Left kidney (tissue), 8 donors: ENCODE measurements at places on chromosomes 5 and 9.
A peak's percentile ranks its signal among the peaks of the same experiment; 100 is the strongest.

- no peak for DNase-seq
These were observed 18.8 kb downstream of the TRIO start for GRCh38 chr5:14161825-14162556.

DNA sequence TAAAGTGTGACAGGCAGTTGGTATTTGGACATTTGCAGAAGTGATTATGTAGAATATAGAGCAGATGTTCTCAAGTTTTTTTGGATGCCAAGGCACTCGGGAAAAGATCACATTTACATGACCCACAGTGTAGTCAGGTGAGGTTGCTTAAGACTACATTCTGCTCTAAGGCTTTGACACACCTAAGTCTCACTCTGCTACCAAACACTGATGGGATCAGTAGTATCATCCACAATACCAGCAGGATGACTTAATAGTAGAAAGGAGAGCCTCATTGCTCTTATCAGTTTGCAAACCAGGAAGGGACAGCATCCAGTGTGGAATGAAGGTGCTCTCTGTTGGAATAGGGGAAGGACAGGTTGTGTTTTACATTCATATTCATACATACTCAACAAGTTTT is 2.5 kb upstream of the SPATA31D1 start:
- no peak for DNase-seq

- DNase-seq, result no peak
These were observed 109.5 kb downstream of the C9orf50 start for GRCh38 chr9:129511285-129511900.

DNA sequence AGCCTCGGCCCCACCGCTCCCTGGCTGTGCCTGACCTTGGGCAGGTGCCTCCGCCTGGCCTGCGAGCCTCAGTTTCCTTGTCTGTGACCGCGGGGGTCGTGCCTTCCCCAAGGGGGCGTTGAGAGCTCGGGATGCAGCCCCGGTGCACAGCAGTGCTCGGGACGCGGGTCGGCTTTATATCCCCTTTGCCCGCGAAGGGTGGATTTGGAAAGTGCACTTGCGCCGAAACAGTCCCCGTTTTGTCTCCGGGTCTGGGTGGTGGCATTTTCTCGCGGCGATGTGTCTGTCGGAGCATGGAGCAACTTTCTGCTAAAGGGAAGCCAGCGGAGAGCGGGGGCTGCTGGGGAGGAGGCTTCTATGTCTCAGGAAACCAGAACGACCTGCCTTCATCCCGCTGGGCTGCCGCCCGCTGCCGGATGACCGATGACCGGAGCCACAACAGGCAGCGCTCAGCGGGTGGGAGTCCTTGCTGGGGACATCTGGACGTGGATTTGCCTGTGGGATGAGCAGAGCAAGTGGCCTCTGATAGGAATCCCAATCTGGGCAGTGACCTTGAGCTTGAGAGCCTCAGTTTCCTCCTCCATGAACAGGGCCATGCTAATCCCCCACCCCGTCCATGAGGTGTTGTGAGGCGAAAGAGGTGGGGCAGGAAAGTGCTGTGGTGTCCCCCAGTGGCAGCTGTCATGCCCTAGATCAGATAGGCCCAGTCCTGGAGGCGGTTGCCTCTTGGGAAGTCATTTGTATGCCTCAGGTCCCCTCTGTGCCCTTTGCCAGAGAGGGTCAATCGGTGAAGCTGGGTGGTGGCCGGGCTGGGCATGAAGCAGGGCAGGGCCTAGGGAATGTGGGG is 651 bp downstream of the HRH2 start:
- DNase-seq, result no peak

DNA sequence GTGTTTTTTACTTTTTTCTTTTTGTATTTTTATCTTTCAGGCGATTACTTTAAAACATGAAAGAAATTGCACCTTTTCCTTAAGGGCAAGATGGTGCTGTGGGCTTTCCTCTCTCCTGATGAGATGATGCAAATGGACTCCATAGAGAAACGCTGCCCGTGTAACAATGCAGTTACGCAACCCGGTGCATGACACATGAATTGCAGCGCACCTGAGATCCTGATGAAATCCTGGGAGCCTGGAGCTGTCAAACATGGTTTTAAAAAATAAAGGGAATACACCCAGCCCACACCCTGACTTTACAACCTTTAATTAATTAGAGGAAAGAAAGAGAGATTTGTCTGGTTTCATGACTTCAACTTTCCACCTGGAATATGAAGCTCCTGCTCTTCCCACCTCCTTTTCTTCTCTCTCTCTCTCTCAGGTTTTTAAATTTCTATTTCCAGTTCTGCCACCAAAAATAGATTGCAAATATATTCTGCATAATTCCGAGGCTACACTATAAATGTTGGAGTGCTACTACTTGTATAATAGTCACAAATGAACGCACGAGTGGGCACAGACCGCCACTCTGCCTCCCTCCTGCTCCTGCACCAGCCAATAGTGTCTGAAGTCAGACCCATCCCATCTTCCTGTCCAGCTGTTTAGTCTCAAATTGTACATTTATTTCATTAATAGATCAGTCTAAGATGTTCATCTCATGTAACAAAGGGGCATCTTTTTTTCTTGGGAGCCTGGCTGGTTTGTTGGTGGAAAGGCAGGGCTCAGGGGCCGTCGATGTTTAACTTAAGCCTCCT is 179.1 kb downstream of the AUH start:
- no peak for DNase-seq

DNA sequence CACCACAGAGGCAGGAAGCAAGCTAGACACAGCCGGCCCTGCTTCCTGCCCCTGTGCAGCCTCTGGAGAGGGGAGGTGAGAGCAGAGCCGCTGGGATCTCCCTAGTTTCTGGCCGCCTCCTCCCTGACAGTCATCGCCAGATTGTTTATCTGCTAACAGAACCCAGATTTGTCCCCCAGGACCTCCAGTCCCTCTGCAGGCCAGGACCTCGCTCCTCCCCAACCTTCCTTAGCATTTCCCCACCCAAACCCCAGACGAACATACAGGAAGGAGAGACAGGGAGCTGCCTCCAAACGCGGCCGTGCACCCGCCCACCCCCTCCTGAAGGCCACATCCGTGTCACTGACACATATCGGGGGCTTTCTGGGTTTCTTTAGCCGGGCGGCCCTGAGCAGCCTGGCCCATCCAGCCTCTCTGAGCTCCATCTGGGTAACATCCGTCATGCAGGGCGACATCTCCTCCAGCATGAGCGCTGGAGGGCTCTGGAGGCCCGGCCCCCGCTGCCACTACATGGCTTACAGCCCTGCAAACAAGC is 47.5 kb downstream of the DBH start:
- DNase-seq, result no peak

- DNase-seq, result no peak
These were observed 187.1 kb downstream of the FSTL4 start for GRCh38 chr5:133425222-133425621.

GRCh38 chr5:42956551-42956950 is 83.6 kb downstream of the ANXA2R start:
- no peak for DNase-seq

DNA sequence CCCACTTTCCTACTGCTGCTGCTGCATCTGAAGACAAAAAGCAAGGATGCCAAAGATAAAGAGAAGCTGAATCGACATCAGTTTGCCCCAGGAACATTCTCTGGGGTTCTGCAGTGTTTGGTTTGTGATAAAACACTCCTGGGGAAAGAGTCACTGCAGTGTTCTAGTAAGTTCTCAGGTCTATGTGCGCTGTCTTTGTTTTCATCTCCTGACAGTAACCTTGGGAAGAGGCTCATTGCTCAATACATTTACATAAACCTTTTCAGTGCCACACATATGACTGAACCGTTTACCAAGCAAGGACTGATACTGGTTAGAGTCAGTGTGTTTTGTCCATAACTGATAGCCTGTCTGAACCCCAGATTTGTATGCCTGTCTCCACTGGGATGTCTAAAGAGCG is 232.1 kb downstream of the ARHGEF28 start:
- no peak for DNase-seq

- DNase-seq, result no peak
These were observed 29.9 kb downstream of the IRX2 start for GRCh38 chr5:2721385-2722138.

GRCh38 chr9:117242082-117242481 is 172.8 kb downstream of the ASTN2 start:
- DNase-seq, result peak; percentile 20

GRCh38 chr9:32264170-32264864 is 120.1 kb upstream of the ACO1 start:
- peak; percentile 42 for DNase-seq

DNA sequence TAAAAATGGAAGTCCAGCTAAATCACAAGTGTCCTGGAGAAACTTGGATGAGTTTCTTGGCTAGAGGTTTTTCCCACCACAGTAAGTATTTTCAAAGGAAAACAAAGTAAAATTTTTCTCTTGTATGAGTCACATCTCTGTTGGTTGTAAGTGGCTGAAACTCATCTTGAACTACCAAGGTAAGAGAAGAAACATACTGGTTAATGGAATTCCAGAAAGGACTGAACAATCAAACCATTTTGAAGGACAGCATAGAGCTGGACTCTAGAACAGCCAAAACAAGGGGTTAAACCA is 102.8 kb upstream of the CDKN2B start:
- no peak for DNase-seq

DNA sequence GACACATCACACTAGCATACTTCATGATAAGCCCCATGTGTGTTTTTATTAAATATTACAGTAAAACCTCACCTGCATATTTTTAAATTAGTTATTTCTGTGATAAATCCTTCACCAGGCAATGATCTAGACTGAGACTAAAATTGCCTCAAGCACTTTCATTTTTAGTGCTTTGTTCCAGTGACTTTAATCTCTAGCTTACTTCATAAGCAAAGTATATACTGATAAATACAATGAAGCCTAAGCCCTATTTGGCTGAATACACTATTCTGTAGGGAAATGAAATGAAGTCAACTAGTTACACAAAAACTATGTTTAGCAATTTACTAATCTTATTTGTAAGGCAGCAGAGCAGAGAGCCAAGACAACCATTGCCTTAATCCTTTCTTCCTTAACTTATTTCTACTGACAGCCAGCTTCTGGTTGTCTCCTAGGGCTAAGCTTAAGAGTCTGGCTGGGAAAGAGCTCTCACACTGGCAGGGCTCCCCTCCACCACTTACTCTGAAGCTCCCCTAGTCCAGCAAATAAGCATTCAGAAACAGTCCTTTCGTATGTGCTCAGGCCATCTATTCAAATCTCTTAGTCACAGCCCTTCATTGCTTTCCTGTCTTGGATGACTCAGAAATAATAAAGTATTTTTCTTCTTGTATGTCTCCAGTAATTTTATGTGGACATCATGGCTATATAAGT is 31.4 kb upstream of the MTAP start:
- DNase-seq, result no peak

- no peak for DNase-seq
These were observed 9.6 kb downstream of the NDST1 start for GRCh38 chr5:150517272-150518152.

GRCh38 chr5:113437111-113437510 is 2.3 kb upstream of the TSSK1B start:
- no peak for DNase-seq

DNA sequence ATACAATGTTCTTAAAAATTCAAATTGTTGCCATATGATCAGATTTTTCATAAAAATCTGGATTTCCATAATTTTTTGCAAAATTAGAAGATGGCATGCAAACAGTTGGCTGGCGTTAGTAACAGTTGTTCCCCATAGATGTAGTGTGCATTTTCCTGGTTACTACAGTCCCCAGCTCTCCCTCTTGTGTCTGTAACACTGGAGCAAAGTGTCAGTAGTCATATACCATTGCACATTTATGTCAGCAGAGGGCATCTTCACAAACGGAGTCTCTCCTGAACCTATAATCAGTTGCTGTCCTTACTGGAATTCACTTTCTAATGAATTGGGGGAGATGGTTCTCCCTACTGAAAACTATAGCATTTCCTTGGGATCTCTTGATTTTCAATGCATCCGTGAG is 44.7 kb upstream of the DMAC1 start:
- DNase-seq, result peak; percentile 10

DNA sequence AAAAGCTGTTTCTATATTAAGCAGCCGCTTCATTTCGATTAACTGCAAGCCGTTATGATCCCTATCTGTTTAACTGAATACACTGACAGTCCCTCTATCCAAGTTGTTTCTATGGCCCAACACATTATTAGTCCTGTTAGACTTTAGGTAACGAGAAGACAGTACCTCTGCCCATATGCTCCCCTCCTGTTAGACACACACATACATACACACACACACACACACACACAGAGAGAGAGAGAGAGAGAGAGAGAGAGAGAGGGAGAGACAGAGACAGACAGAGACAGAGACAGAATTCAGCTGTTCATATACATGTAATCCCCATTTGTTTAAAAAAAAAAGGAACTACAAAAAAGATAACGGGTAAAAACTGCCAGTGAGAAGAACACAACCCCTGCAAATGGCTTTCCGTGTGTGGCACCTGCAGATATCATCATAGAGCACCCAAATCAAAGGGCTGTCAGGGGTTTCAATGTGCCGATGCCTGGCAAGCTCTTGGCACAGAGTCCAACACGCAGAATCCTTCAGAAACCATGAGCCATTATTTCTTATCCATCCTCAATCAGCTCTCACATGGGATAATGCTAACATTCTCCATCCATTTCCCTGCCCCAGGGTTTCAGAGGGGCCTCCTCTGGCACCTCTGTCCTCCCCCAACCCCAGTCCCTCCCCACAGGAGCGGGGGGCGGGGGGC is 144.0 kb downstream of the MYO10 start:
- DNase-seq, result no peak

- no peak for DNase-seq
These were observed 409.9 kb downstream of the BRINP1 start for GRCh38 chr9:118959366-118959765.

DNA sequence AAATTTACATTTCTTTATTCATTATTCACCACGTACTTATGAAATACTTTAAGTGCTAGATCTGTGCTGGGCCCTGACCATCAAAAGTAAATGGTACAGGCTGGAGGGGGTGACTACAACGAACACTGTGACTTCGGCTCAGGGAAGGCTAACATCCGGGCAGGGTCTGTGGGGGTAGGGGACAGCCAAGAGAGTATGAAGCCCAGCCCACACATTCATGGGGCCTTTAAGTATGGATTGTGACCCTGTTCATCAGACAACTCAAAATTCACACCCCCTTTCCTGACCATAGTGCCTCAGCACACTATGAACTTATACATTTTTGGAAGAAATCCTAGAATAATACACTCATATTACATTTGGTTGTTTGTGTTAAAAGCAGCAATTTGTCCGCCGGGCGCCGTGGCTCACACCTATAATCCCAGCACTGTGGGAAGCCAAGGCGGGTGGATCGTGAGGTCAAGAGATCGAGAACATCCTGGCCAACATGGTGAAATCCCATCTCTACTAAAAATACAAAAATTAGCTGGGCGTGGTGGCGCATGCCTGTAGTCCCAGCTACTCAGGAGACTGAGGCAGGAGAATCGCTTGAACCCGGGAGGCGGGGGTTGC is 33.3 kb downstream of the MORN5 start:
- no peak for DNase-seq
